Brain (organoid and tissue), 16 donors: ENCODE measurements at places on chromosomes 16 and 17. TPM values are rescaled to one million over a fixed set of nuclear protein-coding genes. Genes with fewer than 3 reads are reported as not detected.

Gene PLA2G10
- not detected for polyA plus RNA-seq

Gene CCDC200
- polyA plus RNA-seq: not detected

Gene TAC4
- polyA plus RNA-seq: not detected

Gene HAP1
- 3.9 TPM for polyA plus RNA-seq

Gene HS3ST3A1
- polyA plus RNA-seq: 0.32 TPM

Gene OTOP3
- polyA plus RNA-seq: not detected

Gene MYO15A
- polyA plus RNA-seq: 1.2 TPM
